ENCODE measurements at places on chromosomes 1 and 21. TPM values are rescaled to one million over a fixed set of nuclear protein-coding genes. Genes with fewer than 3 reads are reported as not detected.

The RNF186 gene
- not detected for total RNA-seq

The PRELP gene
- total RNA-seq, result 49.7 TPM

The PRXL2B gene
- total RNA-seq, result 3.4 TPM

The TMEM82 gene
- total RNA-seq, result not detected

The HSD3B1 gene
- not detected for total RNA-seq

The GPR3 gene
- total RNA-seq, result 2.3 TPM

The ANXA9 gene
- total RNA-seq, result 0.16 TPM

The NR1I3 gene
- total RNA-seq, result not detected

The CRTC2 gene
- 20.6 TPM for total RNA-seq

The BRDT gene
- total RNA-seq, result not detected

The ANKRD34A gene
- 2.9 TPM for total RNA-seq

DNA sequence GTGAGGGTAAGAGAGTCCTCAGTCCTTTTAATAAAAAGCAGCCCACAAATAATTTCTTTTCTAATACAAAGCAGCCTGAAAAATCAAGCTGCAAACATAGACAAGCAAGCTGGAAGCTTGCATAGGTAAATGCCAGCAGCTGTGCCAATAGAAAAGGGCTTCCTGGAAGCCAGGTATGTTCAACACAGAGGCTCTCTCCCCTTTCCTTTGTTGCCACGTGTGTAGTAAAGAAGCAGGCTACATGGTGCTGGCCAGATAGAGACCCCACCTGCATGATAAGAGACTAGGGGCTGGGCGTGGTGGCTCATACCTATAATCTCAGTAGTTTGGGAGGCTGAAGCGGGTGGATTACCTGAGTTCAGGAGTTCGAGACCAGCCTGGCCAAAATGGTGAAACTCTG is 50.1 kb upstream of the ERRFI1 start:
- DNase-seq, result no peak

GRCh38 chr1:236705771-236706170 is 19.5 kb downstream of the ACTN2 start:
- DNase-seq, result no peak

DNA sequence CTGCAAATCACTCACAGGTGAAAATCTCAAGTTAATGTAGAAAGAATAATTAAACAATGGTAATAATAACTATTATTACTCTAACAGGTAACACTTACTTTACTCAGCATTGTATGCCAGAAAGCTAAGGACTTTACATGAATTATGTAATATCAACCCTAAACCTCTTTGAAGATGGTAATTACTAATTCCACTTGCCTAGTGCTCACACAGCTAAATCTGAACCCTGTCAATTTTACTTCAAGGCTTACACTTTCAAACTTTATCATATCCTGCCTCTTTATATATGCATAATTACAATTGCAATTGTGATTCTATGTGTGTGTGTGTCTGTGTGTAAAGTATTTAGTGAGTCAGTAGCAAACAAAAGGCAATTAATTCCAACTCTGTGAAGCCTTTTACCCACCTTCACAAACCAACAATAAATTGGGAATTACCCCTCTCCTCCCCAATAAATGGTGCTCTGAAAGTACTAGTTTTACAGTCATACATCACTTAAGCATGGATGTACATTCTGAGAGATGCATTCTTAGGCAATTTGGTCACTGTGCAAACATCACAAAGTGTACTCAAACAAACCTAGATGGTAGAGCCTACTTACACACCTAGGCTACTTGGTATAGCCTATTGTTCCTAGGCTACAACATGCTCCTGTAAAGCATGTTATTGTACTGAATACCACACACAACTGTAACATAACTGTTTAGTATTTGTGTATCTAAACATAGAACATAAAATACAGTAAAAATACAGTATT is 5.9 kb downstream of the ZNF644 start:
- DNase-seq, result no peak

- DNase-seq, result peak; percentile 71
Observed at GRCh38 chr1:205545001-205545919, 40.8 kb downstream of the CDK18 start.

GRCh38 chr1:206895837-206896242 is 1.4 kb upstream of the IL24 start:
- no peak for DNase-seq

- DNase-seq, result no peak
Observed at GRCh38 chr21:32186804-32187203, 92.0 kb downstream of the MIS18A start.

DNA sequence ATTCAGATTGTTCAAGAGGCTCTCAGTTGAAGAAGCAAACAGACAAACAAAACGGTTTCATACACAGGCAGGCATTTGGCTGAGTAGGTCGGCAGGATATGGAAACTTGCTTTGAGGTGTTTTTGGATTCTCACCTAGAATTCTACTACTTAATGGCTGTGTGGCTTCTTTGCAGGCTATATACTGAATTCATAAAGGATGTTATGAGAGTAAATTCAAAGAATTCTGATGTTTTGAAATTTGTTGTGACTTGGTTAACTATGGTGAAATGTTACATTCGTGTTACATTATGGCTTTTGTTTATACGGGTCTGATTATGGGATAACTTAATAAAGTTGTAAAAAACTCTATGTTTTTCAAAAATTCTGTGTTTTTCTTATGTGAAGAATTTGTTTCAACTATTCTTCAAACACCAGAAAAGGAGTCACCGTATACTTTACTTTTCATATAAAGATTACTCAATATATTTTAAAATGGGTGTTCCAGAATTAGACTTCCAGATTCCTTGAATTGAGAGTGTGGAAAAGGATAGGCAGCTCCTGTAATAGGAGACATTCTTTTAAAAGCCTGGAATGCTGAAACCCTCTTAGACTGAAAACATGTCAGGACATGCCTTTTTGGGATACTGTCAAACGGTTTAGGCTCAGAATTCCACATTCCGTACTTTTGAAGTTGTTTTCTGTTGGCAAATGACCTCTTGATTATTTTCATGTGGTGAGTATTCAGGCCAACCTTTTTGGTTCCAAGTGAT is 8.2 kb upstream of the IRF2BP2 start:
- DNase-seq, result no peak

GRCh38 chr1:33576821-33577599 is 104.6 kb downstream of the ZSCAN20 start:
- DNase-seq, result no peak

- DNase-seq, result peak; percentile 82
Observed at GRCh38 chr1:14923727-14924452, 229.7 kb upstream of the TMEM51 start.

- no peak for DNase-seq
Observed at GRCh38 chr1:975896-976683, 5.8 kb downstream of the PERM1 start.

DNA sequence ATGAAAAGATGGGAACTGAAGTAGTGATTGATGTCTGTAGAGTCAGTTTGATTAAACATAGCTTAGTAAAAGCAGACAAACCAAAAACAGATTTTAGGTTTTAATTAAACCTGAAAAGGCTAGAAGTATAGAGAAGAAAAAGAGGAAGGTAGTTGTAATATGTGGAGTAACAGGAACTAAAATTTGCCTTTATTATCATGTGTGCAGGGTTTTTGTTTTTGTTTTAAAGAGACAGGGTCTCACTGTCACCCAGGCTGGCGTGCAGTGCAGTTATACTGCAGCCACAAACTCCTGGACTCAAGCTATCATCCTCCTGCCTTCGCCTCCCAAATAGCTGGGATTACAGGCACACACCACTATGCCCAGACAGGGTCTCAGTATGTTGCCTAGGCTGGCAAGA is 6.0 kb downstream of the TOR1AIP1 start:
- DNase-seq, result no peak

GRCh38 chr1:16009030-16009460 is 5.0 kb downstream of the SRARP start:
- no peak for DNase-seq

GRCh38 chr1:58927041-58927721 is 143.3 kb upstream of the JUN start:
- DNase-seq, result no peak

- DNase-seq, result no peak
Observed at GRCh38 chr1:160630523-160631451, 16.1 kb downstream of the SLAMF1 start.

GRCh38 chr1:25793585-25794170 is 6.3 kb upstream of the SELENON start:
- no peak for DNase-seq

DNA sequence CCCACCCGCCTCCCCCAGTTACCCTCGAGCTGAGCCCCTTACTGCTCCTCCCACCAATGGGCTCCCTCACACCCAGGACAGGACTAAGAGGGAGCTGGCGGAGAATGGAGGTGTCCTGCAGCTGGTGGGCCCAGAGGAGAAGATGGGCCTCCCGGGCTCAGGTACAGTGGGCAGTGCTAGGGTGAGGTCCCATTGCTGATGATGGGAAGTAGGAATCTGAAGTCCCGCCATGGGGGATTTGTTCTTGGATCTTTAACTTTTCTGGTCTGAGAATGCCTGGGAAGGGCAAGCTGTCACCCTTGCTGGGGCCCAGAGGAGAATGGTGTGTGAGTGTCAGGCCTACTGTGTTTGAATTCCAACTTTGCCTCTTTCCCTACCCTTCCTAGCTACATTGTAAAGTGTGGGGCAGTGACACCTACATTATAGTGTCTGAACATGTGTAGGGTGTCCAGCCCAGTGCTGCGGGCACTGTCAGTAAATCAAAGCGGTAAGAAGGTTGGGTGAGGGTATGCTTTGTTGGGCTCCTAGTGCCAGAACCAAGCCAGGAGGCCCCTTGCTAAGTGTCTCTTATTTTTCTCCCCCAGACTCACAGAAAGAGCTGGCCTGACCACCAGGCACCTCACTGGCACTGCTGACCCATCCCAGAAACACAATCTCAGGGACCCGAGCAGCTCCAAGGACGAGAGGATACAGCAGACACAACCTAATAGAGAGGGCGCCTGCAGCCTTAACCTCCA is 44.7 kb downstream of the YARS1 start:
- no peak for DNase-seq

DNA sequence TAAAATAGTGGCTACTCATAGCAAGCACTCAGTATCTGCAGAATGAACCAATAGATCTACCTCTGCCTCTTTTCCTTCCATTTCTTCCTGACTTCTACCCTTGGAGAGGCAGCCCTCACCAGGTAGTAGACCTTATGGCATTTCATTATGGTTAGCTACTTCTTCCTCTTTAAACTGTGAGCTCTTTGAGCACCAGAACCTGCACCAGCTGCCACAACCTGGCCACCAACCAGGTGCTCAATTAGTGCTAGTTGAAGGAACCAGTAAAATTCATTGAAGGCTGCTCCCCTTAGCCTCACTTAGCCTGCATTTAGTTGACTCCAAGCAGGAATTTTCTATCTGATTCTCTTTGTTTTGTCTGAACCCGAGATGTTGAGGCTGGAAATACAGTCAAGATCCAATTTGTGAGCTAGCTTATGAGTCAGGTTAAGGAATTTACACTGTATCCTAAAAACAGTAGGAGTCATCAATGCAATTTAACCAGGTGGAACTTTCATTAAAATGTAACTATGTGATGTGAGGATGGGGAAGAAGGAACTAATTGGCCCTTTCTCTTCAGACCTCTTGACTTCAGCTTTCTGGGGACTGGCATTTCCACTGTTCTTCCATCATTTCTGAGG is 81.5 kb upstream of the UBE2U start:
- no peak for DNase-seq

- DNase-seq, result no peak
Observed at GRCh38 chr1:35546614-35547013, 10.6 kb downstream of the KIAA0319L start.

GRCh38 chr1:58443986-58444868 is 102.3 kb downstream of the OMA1 start:
- DNase-seq, result no peak

GRCh38 chr1:96358057-96358456 is 363.5 kb upstream of the PTBP2 start:
- DNase-seq, result no peak

DNA sequence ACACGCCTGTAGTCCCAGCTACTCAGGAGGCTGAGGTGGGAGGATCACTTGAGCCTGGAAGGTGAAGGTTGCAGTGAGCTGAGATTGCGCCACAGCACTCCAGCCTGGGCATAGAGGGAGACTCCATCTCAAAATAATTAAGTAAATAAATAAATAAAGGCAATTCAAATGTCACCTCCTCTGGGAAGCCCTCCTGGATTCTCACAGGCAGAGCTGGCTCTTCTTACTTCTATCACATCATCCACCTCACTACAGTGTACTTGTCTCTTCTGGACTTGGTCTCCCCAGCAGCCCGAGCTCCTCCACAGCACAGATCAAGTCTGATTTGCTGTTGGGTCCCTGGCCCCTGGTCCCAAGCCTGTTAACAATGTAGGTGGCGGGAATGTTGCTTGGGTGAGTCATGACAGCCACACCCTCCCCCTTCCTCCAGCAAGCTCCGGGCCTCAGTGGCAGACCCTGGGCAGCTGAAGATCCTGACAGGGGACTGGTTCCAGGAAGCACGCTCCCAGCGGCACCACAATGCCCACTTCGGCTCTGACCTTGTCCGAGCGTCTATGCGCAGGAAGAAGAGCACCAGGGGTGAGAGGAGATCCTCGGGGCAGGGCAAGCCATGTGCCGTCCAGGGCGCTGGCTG is 5.3 kb downstream of the SYTL1 start:
- no peak for DNase-seq

- no peak for DNase-seq
Observed at GRCh38 chr1:59261537-59261936, 35.4 kb upstream of the FGGY start.

GRCh38 chr1:44655609-44656008 is 18.7 kb downstream of the TMEM53 start:
- DNase-seq, result no peak

GRCh38 chr1:89291276-89291675 is 18.6 kb upstream of the GBP5 start:
- DNase-seq, result no peak

DNA sequence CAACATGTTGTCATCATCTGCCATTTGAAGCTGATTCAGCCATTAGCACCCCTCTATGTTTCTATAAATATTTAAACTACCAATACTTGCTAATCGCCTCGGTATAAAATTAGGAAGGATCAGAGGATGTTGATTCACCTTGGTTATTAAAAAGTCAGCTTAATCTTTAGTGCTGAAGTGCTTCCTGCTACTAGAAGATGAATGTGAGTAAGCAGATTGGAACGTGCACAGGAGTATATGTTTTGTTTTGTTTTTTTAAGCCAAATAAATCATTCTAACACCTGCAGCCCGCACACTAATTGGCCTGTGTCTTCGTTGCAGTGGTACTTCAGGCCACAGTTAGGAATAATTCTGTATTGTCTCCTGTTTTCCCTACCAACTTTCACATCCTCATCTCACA is 485.7 kb downstream of the AJAP1 start:
- no peak for DNase-seq

DNA sequence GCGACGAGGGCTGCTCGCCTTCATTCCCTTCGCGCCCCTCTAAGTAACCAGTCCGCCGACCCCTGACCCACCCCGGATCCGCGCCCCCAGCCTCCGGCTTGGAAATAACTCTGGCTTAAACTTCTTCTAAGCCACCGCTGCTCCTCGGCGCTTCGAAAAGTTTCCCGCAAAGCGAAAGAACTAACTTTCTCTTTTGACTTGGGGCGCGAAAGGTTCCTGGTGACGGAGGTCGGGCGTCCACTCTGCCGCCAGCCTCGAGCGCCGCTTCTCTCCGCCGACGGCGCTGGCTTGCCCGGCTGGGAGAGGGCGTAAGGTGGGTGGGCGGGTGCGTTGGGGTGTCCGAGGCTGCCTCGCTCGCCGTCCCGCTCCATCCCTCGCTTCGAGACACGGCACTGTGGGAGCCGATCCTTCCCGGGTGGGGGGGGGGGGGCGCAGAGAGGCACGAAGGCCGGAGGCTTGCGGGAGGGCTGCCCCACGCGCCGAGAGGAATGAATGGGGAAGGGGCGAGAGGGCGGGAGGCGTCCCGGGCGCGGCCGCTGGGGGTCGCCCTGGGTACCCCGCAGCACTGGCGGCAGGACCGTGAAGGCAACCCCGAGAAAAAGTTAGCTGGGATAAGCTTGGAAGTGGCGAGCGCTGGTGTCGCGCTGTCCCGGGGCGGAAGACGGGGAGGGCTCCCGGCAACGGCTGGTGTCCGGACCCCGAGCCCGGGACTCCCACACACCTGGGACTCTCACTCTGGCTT is 569 bp downstream of the ATF3 start:
- DNase-seq, result no peak

All from cardiac septum (tissue), 1 donor.